ENCODE measurements at places on chromosomes 6 and 20.
A peak's percentile ranks its signal among the peaks of the same experiment; 100 is the strongest.

- DNase-seq = no peak
Measured at GRCh38 chr6:112827793-112828192, 480.7 kb downstream of the RFPL4B start.

- DNase-seq = no peak
Measured at GRCh38 chr6:105163183-105163582, 16.6 kb downstream of the POPDC3 start.

- DNase-seq = no peak
Measured at GRCh38 chr6:112362812-112363570, 15.9 kb downstream of the RFPL4B start.

GRCh38 chr6:37033819-37034795, 28.7 kb downstream of the FGD2 start:
- DNase-seq = peak; percentile 52

- DNase-seq = no peak
Measured at GRCh38 chr6:110645685-110646418, 169.4 kb downstream of the CDK19 start.

DNA sequence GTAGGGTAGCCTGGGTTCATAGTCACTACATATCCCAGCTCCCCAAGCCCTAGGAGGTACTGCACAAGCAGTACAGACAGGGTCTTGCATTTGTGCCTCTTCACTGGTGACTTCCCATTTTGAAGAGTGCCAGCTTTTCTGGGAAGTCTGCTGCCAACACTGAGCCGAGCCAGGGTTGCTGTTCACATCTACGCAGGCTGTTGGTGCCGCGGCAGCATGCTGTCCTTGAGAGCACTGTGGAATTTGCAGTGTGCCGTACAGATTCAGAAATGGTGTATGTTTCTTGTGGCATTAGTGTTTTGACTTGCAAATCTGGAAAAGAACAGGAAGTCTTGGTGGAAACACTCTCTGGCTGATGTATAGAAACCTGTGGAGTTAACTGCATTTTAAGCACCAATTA, 67.5 kb downstream of the JARID2 start:
- peak; percentile 45 for DNase-seq
